Lower lobe of right lung (tissue), 2 donors: ENCODE measurements at places on chromosomes 5 and 9.

- DNase-seq: no peak
These were observed 642.1 kb downstream of the KCTD16 start for GRCh38 chr5:144812763-144813162.

GRCh38 chr5:112762113-112762810 lies 24.6 kb downstream of the APC start:
- no peak for DNase-seq

DNA sequence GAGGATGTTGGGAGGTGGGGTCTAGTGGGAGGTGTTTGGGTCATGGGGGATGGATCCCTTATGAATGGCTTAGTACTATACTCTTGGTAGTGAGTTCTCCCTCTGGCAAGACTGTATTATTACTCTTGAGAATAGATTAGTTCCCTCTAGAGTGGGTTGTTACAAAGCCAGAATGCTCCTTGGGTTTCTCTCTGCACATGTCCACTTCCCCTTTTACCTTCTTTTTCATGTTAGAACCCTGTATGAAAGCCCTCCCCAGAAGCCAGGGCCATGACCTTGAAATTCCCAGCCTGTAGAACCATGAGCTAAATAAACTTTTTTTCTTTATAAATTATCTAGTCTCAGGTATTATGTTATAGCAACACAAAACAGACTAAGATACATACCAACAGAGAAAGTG lies 31.1 kb downstream of the SLC24A2 start:
- no peak for DNase-seq

DNA sequence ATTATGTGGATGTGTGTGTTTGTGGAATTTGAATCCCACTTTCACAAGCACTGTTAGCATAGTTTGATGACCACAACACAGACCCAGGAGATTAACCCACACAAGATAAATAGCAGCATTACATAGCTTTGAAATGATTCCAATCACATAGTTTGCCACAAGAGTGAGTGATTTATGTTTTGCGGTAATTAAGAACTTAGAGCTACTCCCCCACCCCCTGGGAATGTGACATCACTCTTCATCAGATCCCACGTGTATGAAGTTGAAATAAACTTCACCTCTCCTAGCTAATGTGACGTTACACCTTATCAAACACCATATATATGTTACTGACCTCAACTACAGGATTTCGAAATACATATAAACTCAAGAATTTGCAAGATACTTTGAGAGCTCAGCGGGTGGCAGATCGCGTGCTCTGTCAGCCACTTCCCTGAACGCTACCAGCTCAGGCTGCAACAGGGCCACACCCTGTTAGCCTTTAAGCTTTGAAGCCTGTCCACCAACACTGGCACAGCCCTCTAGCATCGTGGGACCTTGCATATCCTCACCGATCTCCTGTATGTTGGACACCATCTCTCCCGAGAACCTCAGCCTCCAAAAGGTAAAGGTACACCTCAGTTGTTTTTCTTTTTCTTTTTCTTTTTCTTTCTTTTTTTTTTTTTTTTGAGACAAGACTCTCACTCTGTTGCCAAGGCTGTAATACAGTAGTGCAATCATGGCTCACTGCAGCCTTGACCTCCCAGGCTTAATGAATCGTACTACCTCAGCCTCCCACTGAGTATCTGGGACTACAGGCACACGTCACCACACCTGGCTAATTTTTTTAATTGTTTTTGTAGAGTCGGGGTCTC lies 1.7 kb upstream of the AGTPBP1 start:
- peak; percentile 80 for DNase-seq

DNA sequence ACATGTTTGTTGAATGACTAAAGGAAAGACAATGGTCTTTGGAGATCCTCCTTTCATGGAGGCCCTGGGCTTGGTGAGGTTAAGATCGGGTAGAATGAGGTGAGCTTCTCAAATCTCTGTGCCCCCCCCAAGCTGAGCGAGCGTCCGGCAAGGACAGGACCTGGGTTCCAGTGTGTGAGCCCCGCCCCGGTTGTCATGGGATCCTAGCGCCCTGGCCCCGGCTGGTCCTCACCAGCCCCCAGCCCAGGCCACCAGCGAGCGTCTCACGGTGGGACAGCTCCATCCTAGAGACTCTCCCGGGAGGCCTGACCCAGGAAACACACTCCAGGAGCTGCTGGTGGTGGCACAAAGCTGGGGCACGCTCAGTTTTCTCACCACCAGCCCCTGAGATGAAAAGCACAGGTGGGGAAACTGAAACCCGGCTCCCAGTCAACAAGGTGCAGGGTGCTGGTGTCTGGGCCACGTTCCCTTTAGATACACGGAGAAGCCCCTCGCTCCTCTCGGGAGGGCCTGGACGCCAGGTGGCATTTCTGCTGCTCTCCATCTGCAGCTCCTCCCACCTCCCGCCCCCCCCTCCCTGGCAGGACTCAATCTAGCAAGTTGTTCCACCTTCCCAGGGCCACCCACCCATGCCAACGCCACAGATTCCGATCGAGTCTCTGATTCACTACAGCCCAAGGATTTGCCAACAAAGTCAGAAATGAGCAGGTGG lies 131.3 kb upstream of the PPP1R26 start:
- DNase-seq: peak; percentile 35

DNA sequence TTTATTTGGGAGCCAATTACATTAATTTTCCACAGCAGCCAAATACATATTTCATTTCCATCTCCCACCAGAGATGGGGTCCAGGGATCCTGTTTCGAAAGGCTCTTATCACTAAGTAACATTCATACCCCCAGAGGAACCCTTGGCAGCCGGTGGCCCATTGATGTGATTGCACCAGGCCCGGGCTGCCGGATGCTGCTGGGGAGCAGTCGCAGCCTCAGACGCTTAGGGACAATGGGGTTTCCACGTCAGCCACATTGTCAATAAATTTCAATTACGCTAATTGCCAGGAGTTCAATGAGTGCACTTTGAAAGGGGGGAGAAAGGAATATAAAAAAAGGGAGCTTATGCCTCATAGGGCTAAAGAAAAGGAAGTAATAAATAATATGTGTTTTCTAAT lies 478.8 kb upstream of the ADAMTS16 start:
- DNase-seq: no peak

DNA sequence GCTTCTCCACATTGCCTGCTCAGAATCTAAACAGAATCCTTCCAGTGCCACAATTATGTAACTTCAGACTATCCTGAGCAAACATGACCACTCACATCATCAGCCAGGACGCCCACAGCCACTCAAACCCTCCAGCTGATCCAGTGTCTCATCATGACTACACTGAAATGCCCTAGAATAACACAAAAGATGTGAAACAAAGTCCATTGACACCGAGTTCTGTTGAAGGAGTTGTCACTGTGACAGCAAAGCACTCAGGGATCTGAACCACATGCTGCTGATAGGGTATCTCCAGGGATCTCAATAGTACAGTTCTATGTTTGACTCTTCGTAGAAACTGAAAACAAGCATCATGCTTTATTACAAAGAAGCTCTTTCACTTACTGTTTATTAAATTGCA lies 150.2 kb downstream of the GABBR2 start:
- no peak for DNase-seq

DNA sequence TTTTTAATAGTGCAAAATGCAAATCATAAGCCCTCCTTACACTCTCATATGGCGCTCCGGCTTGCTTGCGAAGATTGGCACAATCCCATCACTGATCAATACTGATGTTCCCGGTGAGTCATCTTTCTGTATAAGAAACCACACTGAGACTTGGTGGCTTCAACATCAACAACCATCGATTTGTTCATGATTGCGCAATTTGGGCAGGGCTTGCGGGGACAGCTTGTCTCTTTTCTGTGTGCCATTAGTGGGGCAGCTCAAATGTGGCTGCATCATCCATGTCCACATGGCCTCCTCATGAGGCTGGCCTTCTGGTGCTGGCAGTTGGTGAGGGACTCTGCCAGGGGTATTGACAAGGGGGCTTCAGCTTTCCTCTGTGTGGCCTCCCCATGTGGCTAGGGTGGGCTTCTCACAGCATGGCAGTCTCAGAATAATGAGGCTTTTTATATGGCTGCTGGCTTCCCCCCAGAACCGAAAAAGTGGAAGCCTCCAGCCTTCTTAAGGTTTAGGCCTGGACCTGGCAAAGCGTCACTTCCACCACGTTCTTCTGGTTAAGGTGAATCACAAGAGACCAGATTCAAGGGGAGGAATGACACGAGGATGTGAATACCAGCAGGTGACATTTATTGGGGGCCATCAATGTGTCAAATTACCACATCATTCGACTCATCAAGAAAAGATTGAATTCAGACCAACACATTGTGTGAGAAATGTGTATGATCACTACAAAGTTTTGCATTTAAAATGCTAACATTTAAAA lies 79.5 kb upstream of the NFIL3 start:
- no peak for DNase-seq

DNA sequence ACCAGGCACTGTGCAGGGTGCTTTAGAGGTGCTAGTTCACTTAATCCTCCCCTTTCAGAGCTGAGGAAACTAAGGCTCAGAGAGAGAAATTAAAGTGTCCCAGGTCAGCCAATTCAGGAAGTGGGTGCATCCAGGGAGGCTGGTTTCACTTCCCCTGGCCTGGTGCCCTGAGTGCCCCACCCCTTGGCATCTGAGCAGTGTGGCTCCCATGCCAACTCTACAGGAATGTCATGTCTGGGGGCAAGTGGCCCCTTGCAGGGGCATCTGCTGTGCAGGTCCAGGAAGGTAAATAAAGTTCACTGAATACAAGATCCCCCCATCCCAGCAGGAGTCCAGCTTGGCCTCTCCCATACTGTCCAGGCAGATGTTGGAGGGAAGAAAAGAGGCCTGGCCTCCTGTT lies 4.4 kb upstream of the N4BP3 start:
- peak; percentile 69 for DNase-seq

DNA sequence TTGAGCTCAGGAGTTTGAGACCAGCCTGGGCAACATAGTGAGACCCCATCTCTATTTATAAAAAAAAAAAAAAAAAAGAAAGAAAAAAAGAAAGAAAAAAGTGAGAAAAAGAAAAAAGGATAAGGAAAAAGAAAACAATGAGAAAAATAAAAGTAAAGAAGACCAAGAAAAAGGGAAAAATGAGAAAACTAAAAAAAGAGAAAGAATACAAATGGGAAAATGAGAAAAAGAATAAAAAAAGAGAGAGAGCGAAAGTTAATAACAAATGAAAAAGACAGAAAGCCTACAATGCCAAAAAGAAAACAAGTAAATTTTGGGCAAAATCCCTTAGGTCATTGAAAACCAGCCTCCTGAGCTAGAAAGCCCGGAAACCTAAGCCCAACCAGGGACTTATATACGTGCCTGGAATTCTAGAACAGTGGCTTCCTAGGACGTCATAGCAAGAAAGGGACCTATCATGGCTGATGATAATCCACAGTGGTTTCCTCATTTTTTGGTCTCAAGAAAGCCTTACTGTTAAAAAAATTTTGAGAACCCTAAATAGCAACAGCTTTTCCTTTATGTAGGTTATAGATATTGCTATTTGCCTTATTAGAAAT lies 131.7 kb upstream of the CLINT1 start:
- no peak for DNase-seq

DNA sequence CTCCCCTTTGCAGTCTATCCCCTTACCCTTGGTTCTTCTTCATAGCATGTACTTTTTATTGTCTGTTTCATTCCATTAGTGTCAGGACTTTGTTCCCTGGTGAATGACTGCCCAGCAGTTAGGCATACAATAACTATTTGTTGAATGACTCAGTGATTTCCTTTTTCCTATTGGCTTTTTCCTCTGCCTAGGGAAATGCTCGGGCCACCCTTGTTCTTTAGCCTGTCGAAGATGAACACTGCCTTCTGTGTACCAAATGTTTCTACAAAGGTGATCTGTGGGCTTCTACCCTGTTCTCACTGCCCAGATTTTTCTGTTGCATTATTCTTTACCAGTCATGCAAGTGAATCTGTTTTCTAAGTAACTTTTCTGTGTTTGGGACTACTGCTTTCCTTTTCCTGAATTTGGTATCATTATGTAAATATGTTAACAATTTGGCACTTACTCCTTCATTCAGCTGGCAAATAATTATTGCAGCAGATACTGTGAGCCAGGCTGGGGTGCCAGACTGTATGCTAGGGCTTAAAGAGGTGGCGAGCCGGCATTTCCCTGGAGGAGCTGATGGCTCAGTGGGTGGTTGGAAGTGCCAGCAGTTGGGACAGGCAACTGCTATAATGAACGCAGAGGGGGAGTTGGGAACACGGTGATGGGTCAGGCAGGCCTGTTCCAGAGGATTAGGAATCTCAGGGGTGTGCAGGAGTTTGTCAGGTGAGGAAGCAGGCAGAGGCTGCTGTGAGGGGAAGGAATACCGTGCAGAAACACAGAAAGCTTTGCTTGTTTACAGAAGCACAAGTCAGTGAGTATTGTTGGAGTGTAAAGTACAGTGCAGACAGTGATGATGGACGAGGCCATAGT lies 30.6 kb downstream of the KDM4C start:
- no peak for DNase-seq

DNA sequence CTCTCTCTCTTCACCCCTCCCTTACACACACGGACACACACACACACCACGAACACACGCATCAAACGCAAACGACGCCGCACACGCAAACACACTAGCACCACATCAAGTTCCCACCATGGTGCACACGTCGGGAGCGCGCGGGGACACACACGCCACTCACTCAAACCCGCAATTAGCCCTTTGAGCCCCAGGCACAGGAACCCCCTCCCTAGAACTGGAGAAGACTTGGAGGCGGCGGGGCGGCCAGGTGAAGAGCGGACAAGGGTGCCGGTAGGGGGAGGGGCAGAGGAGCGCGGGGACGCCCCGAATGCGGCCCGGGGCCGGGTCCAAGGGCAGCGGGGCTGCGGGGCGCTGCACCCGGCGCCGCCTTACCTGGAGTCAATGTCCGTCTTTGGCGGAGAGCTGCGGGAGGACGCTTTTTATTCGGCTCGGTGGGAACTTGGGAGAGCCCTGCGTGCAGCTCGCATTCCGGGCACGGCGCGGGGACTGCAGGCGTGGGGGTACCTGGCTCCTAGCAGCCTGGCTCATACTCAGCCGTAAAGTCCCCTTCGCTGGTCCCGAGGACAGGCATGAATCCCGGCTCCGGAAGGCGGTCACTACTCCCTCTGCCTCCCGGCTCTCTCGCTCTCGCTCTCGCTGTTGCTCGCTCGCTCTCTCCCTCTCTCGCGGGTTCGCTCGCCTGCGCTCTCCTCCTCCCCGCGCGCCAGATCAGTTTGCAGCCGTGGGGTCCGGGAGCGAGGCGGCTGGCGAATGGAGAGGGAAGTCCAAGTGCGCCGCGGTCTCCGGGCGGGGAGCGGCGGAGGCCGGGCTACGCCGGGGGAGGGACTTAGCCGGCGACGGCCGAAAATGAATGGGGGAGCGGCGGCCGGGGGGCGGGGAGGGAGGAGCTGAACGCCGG lies at the start of gene BRINP1:
TSS of gene BRINP1 (minus strand) at position 755 of the 901 bp plus-strand sequence. CDS start 56,080 bp downstream, outside the sequence.
- DNase-seq: no peak

DNA sequence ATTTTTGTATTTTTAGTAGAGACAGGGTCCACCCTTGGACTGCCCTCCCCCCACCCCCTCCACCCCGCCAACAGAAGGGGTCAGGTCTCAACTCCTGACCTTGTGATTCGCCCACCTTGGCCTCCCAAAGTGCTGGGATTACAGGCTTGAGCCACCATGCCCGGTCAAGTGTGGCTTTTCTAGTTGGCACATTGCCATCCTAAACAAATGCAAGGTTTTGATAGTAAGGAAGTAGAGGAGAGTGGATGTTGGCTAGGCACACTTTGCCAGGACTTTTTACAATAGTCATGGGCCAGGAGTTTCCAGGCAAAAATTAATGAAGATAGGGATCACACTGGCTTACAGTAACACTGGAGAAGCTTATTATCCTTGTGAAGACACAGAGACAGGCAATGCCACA lies 62.4 kb downstream of the GALNT12 start:
- no peak for DNase-seq
